ENCODE measurements at places on chromosomes 4 and X. TPM values are rescaled to one million over a fixed set of nuclear protein-coding genes. Genes with fewer than 3 reads are reported as not detected.

GRCh38 chrX:56728752-56729151 is 291 bp upstream of the NBDY start:
- DNase-seq = no peak

DNA sequence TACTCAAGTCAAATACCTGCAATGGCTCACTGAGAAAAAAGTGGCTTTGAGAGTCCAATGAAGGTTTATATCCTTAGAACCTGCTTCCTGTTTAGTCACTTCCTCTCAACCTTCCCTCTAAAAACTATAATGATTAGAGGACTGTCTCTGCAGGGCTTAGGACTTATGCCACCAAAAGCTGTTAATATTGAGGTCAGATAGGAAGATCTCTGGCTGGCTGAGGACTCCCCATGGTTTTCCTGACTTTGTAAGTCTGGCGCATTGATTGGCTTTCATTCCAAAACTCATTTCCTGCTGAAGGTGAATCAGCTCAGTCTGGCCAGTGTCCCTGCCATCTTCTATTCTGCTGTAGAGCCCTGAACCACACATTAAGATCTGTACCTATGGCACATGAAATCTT is 140.9 kb upstream of the ANK2 start:
- DNase-seq = no peak

The KLHL8 gene
- 24.2 TPM for total RNA-seq

GRCh38 chr4:4645743-4646142 is 103.9 kb upstream of the STX18 start:
- DNase-seq = no peak

GRCh38 chr4:76160355-76160754 is 12.2 kb upstream of the NUP54 start:
- DNase-seq = no peak

GRCh38 chr4:123976819-123977218 is 580.2 kb downstream of the SPRY1 start:
- DNase-seq = no peak

The ARMCX4 gene
- total RNA-seq = 0.15 TPM

- DNase-seq = no peak
Measured at GRCh38 chr4:123653236-123653635, 256.6 kb downstream of the SPRY1 start.

The C4orf54 gene
- total RNA-seq = not detected

DNA sequence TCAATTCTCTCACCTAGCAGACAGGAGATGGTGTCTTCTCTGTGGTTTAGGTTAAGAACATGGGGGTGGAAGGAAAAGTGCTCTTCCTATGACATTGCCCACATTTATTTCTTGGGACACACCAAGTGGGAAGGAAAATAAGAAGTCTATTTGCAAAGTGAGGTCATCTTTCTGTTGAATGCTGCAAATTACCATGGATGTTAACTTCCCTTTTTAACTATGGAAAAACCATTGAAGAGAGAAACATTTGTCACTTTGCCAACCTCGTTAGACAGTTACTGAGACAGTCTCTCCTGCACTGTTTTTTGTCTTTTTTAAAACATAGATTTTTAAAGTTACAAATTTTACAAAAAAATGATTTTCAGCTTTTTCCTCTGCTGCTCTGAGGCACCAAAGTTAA is 72.8 kb upstream of the BEND4 start:
- no peak for DNase-seq

DNA sequence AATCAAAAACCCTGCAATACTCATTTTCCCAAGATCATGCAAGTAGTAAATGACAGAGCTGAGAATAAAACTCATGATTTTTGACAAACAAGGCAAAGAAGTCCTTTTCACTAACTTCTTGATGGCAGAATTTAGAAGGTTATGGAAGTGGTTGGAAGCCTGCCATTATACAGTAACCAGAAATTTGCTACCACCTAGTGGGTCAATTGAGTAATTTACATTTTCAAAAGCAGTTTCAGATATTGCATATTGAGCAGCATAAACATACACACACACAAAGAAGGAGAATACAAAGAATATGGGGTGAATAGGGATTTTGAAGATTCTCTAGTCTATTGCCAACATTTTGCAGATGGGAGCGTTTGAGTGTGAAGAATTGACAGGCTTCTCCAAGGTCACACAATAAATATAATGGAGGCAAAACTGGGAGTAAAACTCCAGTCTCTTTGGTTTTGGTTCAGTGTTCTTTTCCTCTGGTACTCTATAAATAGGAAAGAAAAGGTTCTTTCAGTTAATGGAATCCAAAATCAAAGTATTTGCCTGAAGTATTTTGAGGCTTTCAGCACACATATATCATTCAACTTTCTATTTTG is 70.2 kb downstream of the GC start:
- peak; percentile 16 for DNase-seq

The NEXMIF gene
- total RNA-seq = not detected

DNA sequence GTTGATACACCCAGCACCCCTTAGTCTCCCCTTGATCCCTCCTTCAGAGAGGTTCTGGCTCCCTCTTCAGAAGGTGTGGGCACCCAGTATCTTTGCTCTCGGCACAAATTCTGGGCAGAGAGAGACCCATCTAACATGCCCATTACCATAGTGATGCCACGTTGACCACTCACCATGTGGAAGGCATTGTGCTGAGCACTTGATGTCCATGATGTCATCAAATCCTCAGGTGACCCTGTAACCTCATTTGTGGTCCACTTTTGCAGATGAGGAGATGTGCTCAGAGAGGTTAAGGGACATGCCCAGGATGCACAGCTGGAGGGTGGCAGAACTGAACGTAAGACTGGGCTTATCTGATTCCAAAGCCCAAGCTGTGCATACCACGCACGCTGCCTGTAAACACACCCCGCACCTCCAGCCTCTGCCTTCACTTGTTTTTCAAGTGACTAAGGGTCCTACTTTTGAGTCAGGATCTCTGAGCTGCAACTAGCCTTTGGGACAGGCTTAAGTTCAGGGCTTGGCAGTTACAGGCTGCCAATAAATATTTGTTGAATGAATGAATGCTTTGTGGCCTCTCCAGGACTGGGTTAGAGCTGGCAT is 55.2 kb downstream of the HTRA3 start:
- DNase-seq = no peak

The GSX2 gene
- total RNA-seq = not detected

The SNCA gene
- 1.0 TPM for total RNA-seq

The TMPRSS11B gene
- not detected for total RNA-seq

- no peak for DNase-seq
Measured at GRCh38 chr4:24770667-24771066, 24.7 kb upstream of the SOD3 start.

Data from HCT116 (cell line).